ENCODE measurements at places on chromosomes 6 and 20.

DNA sequence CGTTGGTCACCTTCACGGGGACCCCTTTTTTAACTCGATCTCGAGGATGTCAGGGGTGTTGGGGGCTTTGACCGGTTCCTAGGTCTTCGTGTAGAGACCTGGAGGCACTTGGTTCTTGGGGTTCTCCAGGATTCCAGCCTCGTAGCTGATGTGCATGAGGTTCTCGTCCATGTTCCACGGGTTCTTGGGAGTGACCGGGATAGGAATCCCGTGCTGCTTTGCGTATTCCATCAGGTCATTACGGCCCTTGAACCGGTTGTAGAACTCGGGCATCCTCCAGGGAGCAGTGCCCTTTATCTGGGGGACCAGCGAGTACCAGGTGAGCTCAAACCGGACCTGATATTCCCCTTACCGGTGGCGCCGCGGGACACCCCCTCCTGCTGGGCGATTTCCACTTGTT is 88.0 kb upstream of the RIPOR2 start:
- no peak for DNase-seq

- no peak for DNase-seq
Observed at GRCh38 chr20:62878244-62879038, 16.8 kb upstream of the TCFL5 start.

DNA sequence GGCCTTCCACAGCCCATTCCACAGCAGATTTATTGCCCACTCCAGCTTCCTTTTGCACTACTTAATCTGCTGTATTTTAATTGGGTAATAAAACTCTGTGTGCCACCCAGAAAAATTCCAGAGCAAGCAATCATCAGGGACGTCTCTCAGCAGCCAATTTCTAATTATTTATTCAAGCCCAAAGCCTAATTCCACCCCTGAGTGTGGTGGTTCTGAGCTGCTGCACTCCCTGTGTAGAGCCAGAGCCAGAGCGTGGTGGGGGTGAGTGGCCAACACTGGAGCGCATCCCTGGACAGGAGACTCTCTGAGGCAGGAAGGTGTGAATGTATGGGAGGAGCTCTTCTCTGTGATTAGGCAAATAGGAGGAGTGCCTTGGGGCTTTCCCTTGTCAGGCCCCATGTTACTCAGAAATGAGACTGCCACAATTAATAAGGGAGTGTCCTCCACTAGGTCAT is 66.1 kb downstream of the CD24 start:
- no peak for DNase-seq

DNA sequence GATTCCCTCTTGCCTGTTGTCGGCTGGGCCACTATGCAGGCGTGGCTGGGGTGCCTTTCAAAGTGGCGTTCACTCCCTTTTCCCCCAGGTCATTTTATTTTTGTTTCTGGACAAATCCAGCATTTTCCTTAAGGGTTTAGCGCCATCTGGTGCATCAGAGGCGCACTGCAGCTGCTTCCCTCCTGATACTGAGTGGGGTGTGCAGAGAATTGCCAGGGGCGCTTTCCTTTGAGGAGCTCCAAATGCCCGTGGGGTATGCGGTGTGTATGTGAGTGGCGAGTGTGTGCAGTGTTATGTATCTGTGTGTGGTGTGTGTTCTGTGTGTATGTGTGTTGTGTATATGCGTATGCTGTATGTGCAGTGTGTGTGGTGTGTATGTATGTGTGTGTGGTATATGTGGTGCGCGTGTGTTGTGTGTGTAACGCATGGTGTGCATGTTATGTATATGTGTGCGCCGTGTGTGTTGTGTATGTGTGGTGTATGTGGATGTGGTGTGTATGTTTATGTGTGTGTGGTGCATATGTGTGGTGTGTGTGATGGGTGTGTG is 100.1 kb upstream of the AGPAT4 start:
- DNase-seq, result peak; percentile 16

DNA sequence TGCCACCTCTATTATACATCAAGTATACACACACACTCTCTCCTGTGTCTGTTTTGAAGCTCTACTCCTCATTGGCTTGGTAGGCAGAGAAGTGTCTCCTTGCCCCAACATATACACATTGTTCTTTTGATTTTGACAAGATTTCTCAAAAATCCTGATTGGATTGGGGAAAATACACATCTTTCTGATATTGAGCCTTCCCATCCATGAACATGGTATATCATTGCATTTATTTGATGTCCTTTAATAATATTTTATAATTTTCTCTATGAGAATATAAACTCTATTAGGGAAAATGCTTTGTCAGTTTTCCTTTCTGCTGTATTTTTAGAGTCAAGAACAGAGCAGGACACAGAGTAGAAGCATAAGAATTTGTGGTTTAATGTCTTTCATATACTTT is 7.2 kb downstream of the TTLL9 start:
- no peak for DNase-seq

DNA sequence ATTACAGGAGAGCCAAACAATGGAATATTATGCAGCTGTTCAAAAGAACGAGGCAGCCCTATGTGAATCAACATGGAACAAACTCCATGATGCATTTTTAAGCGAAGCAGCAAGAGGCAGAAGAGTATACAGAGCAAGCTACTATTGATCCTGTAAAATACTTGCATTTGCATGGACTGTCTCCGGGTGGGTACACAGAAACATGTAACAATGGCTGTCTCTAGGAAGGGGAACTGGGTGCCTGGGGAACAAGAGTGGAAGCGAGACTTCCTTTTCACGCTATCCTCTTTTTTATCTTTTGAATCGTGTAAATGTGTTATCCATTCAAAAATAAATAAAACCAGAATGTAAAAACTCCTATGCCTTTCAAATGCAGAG is 93.3 kb upstream of the SIRPA start:
- no peak for DNase-seq

- DNase-seq, result no peak
Observed at GRCh38 chr6:19892260-19892659, 55.1 kb downstream of the ID4 start.

- DNase-seq, result no peak
Observed at GRCh38 chr6:113447088-113447831, 409.9 kb upstream of the MARCKS start.

- DNase-seq, result no peak
Observed at GRCh38 chr6:111603685-111604084, 2.0 kb downstream of the TRAF3IP2 start.

GRCh38 chr6:13011612-13012146 is 295.1 kb downstream of the PHACTR1 start:
- DNase-seq, result no peak

DNA sequence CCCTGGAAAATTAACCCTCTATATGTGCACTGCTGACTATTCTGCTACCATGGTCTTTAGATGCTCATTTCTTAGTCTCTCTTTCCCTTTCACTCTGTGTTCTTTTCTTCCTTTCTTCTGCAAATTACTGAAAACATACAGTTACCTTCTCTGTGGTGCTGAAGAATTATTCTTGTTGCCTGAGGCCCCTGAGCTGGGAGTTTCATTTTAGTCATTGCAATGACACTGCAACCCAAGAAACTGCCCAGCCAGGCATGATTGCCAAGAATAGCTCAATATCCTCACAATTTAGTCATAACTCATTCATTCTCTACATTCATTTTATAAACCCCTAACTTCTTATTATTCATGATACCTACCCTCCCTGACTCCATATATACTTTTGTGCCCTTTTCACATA is 245.8 kb upstream of the RAB32 start:
- no peak for DNase-seq

- DNase-seq, result no peak
Observed at GRCh38 chr6:137751768-137752560, 115.1 kb upstream of the TNFAIP3 start.

- no peak for DNase-seq
Observed at GRCh38 chr6:151025076-151025475, 159.6 kb downstream of the MTHFD1L start.

DNA sequence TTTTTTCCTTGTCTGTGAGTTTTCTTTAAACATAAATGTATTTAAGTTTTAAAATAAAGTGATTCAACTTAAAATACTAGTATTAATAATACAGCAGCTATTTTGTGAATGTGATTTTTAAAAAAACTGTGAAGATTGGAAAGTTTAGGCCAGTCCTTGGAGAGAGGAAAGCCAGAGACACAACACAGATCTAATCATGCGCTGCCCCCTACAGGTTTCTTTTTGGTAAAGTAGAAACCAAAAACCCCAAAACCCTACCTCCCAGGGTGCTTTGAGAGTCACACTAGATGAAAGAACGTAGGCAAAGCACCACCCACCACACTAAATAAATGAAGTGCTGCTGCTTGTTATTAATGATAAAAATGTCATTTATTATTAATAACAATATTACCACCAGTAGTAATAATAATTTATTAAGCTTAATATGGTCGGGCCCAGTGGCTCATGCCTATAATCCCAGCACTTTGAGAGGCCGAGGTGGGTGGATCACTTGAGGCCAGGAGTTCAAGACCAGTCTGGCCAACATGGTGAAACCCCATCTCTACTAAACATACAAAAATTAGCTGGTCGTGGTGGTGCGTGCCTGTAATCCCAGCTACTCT is 33.7 kb downstream of the SLC9A8 start:
- DNase-seq, result peak; percentile 23

- no peak for DNase-seq
Observed at GRCh38 chr20:49207076-49207475, 12.1 kb upstream of the DDX27 start.

- no peak for DNase-seq
Observed at GRCh38 chr6:87745966-87746721, 44.1 kb upstream of the AKIRIN2 start.

GRCh38 chr20:51625105-51625504 is 82.6 kb upstream of the NFATC2 start:
- DNase-seq, result no peak

DNA sequence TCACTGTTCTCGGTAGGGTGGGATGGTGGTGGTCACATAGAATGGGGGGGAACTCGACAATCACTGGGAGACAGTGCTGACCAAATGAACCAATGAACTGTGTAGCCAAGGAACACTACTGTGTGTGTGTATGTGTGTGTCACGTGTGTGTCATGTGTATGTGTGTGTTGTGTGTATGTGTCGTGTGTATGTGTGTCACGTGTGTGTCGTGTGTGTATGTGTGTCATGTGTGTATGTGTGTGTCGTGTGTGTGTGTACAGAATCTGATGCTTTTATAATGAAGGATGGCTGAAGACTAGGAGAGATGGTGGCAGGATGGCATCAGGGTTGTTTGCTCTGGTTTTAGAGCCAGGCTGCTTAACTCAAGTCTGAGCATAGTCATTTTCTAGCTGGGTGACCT is 99.1 kb upstream of the DUSP22 start:
- DNase-seq, result no peak

GRCh38 chr6:133274813-133275212 is 33.7 kb downstream of the EYA4 start:
- DNase-seq, result no peak

- DNase-seq, result no peak
Observed at GRCh38 chr6:34600796-34601195, 44.7 kb upstream of the SPDEF start.

GRCh38 chr20:1322511-1323245 is 6.3 kb downstream of the SDCBP2 start:
- no peak for DNase-seq

GRCh38 chr6:119061215-119061614 is 17.2 kb downstream of the FAM184A start:
- no peak for DNase-seq

GRCh38 chr6:44415449-44415848 is 27.9 kb downstream of the CDC5L start:
- no peak for DNase-seq

- no peak for DNase-seq
Observed at GRCh38 chr6:16338577-16339264, 100.3 kb downstream of the GMPR start.

- DNase-seq, result no peak
Observed at GRCh38 chr6:41449399-41450245, 96.6 kb upstream of the FOXP4 start.

GRCh38 chr6:103198386-103198785 is 1661.3 kb downstream of the HACE1 start:
- DNase-seq, result no peak

- no peak for DNase-seq
Observed at GRCh38 chr6:26331218-26332073, 33.6 kb upstream of the BTN3A2 start.

GRCh38 chr20:4100679-4101078 is 85.3 kb upstream of the RNF24 start:
- DNase-seq, result no peak

- no peak for DNase-seq
Observed at GRCh38 chr6:88339761-88340160, 173.6 kb upstream of the CNR1 start.

DNA sequence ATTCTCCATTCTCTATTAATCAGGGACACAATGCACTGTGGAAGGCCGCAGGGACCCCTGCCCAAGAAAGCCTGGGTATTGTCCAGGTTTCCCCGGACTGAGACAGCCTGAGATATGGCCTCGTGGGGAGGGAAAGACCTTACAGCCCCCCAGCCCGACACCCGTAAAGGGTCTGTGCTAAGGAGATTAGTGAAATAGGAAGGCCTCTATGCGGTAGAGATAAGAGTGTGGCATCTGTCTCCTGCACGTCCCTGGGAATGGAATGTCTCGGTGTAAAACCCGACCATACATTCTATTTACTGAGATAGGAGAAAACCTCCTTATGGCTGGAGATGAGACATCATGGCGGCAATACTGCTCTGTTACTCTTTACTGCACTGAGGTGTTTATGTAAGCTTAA is 15.7 kb upstream of the EIF2S2 start:
- DNase-seq, result no peak

DNA sequence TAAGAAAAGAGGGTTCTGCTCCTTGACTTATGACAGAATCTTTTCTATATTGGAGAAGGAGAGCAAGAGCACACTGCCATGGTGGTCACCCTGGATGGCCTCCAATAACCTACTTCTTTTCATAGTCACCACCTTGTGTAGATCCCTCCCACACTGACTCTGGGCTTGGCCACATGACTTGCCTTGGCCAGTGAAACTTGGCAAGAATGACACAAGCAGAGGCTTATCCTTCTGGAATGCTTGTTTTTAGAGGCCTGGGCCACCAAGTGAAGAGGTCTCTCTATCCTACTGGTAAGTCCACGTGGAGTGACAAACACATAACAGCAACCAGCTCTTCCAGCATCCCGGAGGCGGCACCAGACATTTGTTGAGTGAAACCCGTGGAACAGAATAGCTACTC is 349.4 kb upstream of the JARID2 start:
- DNase-seq, result no peak

DNA sequence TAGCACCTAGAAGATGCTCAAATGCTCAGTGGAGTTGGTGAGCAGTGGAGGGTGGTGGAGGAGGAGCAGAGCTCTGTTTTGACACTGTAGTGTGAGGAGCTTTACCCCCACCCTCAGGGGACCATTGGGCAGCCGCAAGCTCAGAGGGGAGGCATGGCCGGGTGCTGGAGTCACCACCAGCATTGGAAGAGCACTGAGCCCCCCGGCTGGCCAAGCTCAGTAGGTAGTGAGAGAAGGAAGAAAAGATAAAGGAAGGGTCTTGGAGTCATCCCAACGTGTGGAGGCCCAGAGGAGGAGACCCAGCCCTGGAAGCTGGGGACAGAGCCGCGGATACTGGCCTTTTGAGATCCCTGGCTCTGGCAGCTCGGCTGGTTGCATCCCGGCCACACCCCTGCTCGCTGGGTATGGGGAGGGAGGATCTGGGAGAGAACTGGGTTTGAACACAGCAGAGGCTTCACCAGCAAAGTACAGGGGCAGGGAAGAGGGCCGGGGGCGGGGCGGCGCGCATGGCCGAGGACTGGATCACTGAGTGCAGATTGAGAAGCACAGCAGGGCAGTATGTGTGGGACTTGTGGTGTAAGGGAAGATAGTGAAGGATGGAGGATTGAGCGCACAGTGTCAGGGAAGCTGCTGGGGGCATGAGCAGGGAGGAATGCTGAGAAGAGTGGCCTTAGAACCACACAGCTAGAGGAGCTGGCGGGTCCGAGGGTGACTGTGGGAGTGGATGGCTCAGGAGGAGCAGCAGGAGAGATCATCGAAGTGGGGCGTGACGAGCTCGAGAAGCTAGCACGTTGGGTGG is 24.4 kb downstream of the SYNDIG1 start:
- DNase-seq, result no peak
